Endodermal cell (in vitro differentiated cells): ENCODE measurements at places on chromosomes 4 and X. TPM values are rescaled to one million over a fixed set of nuclear protein-coding genes. Genes with fewer than 3 reads are reported as not detected.
A peak's percentile ranks its signal among the peaks of the same experiment; 100 is the strongest.

DNA sequence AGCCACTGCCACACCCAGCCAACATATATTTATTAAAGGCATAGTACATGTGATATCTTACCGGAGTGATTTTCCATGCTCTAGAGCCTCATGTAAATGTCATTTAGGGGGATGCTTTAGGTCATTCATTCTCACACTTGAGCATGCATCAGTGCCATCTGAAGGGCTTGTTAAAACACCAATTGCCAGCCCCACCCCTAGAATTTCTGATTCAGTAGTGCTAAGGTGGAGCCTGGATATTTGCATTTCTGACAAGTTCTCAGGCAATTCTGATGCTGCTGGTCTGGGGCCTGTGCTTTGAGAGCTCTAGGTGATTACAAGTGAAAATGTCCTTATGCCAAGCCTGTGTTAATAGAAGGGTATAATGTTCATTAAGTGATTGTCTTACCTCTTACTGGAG is 107.7 kb downstream of the PHEX start:
- no peak overlapping the region for H3K4me3 ChIP-seq
- DNase-seq: no peak
- no peaks in the 10 kb centered on the region for H3K27me3 ChIP-seq
- H3K36me3 ChIP-seq: no peaks in the 10 kb centered on the region
- H3K4me1 ChIP-seq: no peaks in the 10 kb centered on the region
- H3K27ac ChIP-seq: no peak overlapping the region

Gene GPR78
- total RNA-seq: 6.2 and 8.1 TPM in 2 replicates

GRCh38 chr4:163558539-163559044 is 64.1 kb downstream of the TMA16 start:
- H3K27ac ChIP-seq: no peak overlapping the region
- H3K4me3 ChIP-seq: no peak overlapping the region
- H3K27me3 ChIP-seq: no peaks in the 10 kb centered on the region

GRCh38 chr4:173311368-173311767 is 22.8 kb downstream of the HMGB2 start:
- peaks cover 15% of the 10 kb centered on the region for H3K36me3 ChIP-seq
- no peaks in the 10 kb centered on the region for H3K4me1 ChIP-seq
- no peak overlapping the region for H3K27ac ChIP-seq
- H3K4me3 ChIP-seq: no peak overlapping the region
- H3K27me3 ChIP-seq: no peaks in the 10 kb centered on the region

DNA sequence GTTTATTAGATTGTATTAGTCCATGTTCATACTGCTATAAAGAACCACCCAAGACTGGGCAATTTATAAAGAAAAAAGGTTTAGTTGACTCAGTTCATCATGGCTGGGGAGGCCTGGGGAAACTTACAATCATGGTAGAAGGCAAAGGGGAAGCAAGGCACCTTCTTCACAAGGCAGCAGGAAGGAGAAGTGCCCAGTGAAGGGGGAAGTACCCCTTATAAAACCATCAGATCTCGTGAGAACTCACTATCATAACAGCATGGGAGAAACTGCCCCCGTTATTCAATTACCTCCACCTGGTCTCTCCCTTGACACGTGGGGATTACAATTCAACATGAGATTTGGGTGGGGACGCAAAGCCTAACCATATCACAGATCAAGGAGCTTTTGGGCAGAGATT is 8.1 kb upstream of the HSD17B13 start:
- DNase-seq: no peak
- H3K36me3 ChIP-seq: no peaks in the 10 kb centered on the region
- H3K27me3 ChIP-seq: no peaks in the 10 kb centered on the region
- no peaks in the 10 kb centered on the region for H3K4me1 ChIP-seq
- H3K27ac ChIP-seq: no peak overlapping the region

DNA sequence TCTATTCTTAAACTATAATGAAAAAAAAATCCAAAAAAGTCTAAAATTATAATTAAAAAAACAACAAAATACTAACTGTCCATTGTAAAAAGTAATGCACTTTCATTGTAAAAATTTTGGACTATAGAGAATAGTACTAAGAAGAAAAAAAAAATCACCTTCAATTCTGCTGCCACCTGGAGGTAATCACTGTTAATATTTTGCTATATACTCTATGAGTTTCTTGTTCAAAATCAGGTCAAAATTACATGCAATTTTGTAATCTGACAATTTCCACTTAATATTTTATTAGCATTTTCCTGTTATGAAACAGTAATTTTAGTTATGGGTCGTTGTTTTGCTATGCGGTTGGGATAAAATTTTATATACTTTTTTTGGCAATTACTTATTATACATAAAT is 62.0 kb downstream of the HTT start:
- H3K4me1 ChIP-seq: no peaks in the 10 kb centered on the region
- no peaks in the 10 kb centered on the region for H3K27me3 ChIP-seq
- no peak overlapping the region for H3K4me3 ChIP-seq
- H3K36me3 ChIP-seq: peaks cover 99% of the 10 kb centered on the region

Gene SMIM10L2A
- 6.1 to 12.1 TPM (median 6.7 TPM) in 3 replicates for total RNA-seq

Gene ACOX3
- total RNA-seq: 146 to 154 TPM (median 147 TPM) in 3 replicates

DNA sequence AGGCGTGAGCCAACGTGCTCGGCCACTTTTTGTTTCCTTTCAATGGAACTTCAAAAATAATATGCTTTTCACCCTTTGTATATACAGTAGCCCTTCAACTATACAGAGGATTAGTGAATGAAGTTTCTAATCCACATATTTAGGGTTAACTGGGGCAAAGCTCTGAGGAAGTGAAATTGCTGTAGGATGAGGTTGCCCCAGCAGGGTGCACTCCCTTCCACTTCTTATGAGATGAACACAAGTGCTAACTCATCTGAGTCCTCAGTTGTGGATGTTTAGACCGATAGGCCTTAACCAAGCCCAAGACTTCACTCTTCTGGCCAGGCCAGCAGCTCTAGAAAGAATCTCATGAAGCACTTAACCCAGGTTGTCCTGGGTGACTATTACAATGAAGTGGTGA is 29.1 kb upstream of the CT55 start:
- H3K27ac ChIP-seq: no peak overlapping the region
- H3K27me3 ChIP-seq: no peaks in the 10 kb centered on the region
- no peak overlapping the region for H3K4me3 ChIP-seq
- no peak for DNase-seq
- no peaks in the 10 kb centered on the region for H3K36me3 ChIP-seq

- no peak overlapping the region for H3K27ac ChIP-seq
- peak; percentile 59 for DNase-seq
Observed at GRCh38 chrX:152154050-152154449, 15.7 kb upstream of the MAGEA10 start.

DNA sequence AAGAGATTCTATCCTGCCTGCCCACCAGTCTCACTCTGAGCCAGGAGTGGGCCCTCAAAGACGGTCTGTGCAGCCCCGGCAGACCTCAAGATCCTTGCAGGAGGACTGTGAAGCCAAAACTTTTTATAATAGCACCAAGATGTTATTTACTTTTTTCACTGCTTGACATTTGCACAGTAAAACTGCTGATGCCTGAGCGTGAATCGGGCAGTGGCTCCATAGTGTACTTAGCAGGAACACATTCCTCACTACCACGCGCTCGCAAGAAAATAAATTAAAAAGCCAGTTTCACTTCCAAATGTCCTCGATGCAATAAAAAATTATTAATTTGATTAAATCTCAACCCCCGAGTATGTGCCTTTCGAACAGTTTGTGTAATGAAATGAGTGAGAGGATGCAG is 22.5 kb downstream of the GPM6B start:
- H3K27me3 ChIP-seq: no peaks in the 10 kb centered on the region
- no peaks in the 10 kb centered on the region for H3K4me1 ChIP-seq
- no peak overlapping the region for H3K27ac ChIP-seq

Gene DGKK
- total RNA-seq: 0.59 to 3.5 TPM (median 3.0 TPM) in 3 replicates

DNA sequence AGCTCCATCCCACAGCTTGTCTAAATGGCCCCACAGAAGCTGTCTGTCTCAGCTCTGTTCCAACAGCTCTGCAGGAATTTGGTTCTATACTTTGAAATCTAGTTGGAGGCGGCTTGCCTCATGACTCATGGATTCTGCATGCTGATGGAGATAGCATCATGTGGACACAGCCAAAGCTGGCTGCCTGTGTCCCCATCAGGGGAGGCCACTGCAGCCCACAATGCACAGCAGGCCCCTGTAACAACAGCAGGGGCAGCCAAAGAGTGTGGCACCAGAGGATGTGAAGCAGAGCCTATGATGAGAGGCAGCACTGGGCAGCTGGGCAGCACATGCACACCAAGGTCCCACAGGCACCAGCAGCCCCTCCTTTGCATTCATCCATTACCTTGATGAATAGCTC is 67.2 kb downstream of the DCAF12L1 start:
- no peak overlapping the region for H3K27ac ChIP-seq
- H3K4me3 ChIP-seq: no peak overlapping the region
- no peaks in the 10 kb centered on the region for H3K4me1 ChIP-seq

- H3K27ac ChIP-seq: no peak overlapping the region
- H3K4me1 ChIP-seq: peaks cover 7% of the 10 kb centered on the region
- no peak for DNase-seq
- H3K27me3 ChIP-seq: no peaks in the 10 kb centered on the region
- H3K36me3 ChIP-seq: no peaks in the 10 kb centered on the region
- H3K4me3 ChIP-seq: no peak overlapping the region
Observed at GRCh38 chr4:147740176-147740575, 8.3 kb downstream of the ARHGAP10 start.

Gene NHS
- 6.2 and 7.3 TPM in 2 replicates for total RNA-seq

GRCh38 chrX:74080165-74080564 is 223.8 kb upstream of the ZCCHC13 start:
- H3K27me3 ChIP-seq: no peaks in the 10 kb centered on the region
- no peaks in the 10 kb centered on the region for H3K36me3 ChIP-seq
- no peak overlapping the region for H3K27ac ChIP-seq
- H3K4me3 ChIP-seq: no peak overlapping the region

GRCh38 chrX:968148-968965 is 244.1 kb downstream of the CRLF2 start:
- no peak for DNase-seq
- no peaks in the 10 kb centered on the region for H3K27me3 ChIP-seq
- no peak overlapping the region for H3K4me3 ChIP-seq
- H3K27ac ChIP-seq: no peak overlapping the region
- no peaks in the 10 kb centered on the region for H3K36me3 ChIP-seq

Gene XG
- total RNA-seq: 0.34 to 1.1 TPM (median 0.35 TPM) in 3 replicates

Gene HPGD
- 0.38 to 1.2 TPM (median 0.84 TPM) in 3 replicates for total RNA-seq

DNA sequence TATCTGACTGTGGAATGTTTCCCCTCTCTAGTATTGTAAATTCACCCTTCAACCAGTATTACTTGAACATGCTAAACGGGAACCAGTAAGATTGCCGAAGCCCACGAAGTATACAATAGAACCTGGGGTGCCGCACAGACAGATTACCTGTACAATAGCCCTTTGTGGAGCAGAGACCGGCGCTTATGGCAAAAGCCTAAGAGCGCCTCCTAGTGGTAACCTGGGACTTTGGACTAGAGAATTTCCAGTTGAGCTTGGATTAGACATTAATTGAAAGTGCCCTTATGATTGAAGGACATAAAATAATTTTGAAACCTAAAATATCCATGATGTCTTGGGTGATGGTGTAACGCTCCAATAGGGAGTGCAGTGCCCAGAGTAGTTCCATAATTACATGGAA is 14.1 kb downstream of the ZNF157 start:
- no peaks in the 10 kb centered on the region for H3K36me3 ChIP-seq
- no peaks in the 10 kb centered on the region for H3K4me1 ChIP-seq
- no peak overlapping the region for H3K27ac ChIP-seq
- no peaks in the 10 kb centered on the region for H3K27me3 ChIP-seq

- H3K36me3 ChIP-seq: no peaks in the 10 kb centered on the region
- no peaks in the 10 kb centered on the region for H3K4me1 ChIP-seq
- peaks cover 12% of the 10 kb centered on the region for H3K27me3 ChIP-seq
- H3K27ac ChIP-seq: no peak overlapping the region
- no peak overlapping the region for H3K4me3 ChIP-seq
Observed at GRCh38 chrX:65821721-65822496, 154.5 kb downstream of the MSN start.

Gene TSPAN7
- total RNA-seq: 14.7 to 15.1 TPM (median 14.9 TPM) in 3 replicates

Gene PNMA5
- total RNA-seq: 0.09 and 0.15 TPM in 2 replicates

DNA sequence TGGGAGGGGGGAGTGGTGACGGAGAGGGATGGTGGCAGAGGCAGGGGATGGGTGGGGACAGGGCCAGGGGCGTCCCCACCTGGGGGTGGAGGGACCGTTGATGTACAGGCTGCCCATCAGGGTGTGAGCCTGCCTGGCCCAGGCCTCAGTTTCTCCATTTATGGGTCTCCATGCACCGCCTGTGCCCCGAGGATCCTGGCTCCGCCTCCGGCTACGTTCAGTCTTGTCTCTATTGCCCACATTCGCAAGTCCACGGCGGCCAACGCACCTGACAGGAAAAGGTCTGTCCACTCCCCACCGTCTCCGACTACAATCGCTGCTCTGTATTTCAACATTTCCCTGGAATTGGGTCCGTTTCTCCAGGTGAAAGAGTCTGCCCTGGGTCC is 96.3 kb upstream of the NKX1-1 start:
- no peak overlapping the region for H3K27ac ChIP-seq
- no peaks in the 10 kb centered on the region for H3K4me1 ChIP-seq
- H3K36me3 ChIP-seq: no peaks in the 10 kb centered on the region
- no peaks in the 10 kb centered on the region for H3K27me3 ChIP-seq
- no peak overlapping the region for H3K4me3 ChIP-seq

DNA sequence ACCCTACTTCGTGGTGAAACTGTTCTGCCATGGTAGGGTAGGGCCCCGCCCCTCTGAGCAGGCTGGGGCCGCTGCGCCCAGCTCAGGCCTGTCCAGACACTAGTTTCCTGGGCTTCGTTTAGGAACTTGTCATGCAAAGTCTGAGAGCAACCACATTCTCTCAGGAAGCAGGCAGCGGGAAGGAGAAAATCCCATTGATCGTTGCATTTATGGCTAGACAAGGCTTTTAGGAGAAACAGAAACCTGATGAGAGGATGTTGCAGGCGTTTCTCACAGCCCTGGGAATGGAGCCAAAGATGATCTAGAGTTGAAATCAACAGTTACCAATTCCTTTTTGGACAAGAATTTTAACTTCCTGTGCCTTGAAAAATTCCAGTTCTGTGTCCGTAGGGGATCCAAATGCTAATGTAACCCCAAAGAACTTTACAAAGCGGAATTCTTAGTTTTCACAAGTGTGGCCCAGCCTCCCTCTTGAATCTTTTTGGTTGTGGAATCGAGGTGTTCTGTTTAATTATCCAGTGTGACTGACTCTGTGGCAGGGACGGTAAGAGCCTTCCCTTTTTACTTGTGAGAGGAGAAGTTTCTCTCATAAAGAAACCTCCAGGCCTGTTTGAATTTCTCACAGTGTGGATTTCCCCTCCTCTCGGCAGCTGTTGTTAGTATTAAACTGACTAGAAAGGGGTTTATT is 4.5 kb upstream of the CXCL9 start:
- DNase-seq: peak; percentile 56
- peaks cover 4% of the 10 kb centered on the region for H3K4me1 ChIP-seq
- H3K27me3 ChIP-seq: no peaks in the 10 kb centered on the region
- peak overlapping the region; percentile 61 for H3K27ac ChIP-seq

Gene YY2
- 1.2 to 1.4 TPM (median 1.3 TPM) in 3 replicates for total RNA-seq

GRCh38 chr4:57081651-57082621 is 28.2 kb downstream of the IGFBP7 start:
- H3K27ac ChIP-seq: peak overlapping the region; percentile 3
- H3K27me3 ChIP-seq: no peaks in the 10 kb centered on the region
- H3K36me3 ChIP-seq: no peaks in the 10 kb centered on the region
- H3K4me3 ChIP-seq: no peak overlapping the region
